ENCODE measurements at places on chromosomes 3 and 15.

GRCh38 chr15:87492321-87492720 lies 764.2 kb downstream of the NTRK3 start:
- no peak for DNase-seq

GRCh38 chr3:123392368-123392767 lies 56.5 kb downstream of the ADCY5 start:
- DNase-seq = no peak

GRCh38 chr15:89486726-89487050 lies 9.7 kb downstream of the RHCG start:
- DNase-seq = no peak

GRCh38 chr3:11132861-11133260 lies 21.4 kb upstream of the HRH1 start:
- no peak for DNase-seq

DNA sequence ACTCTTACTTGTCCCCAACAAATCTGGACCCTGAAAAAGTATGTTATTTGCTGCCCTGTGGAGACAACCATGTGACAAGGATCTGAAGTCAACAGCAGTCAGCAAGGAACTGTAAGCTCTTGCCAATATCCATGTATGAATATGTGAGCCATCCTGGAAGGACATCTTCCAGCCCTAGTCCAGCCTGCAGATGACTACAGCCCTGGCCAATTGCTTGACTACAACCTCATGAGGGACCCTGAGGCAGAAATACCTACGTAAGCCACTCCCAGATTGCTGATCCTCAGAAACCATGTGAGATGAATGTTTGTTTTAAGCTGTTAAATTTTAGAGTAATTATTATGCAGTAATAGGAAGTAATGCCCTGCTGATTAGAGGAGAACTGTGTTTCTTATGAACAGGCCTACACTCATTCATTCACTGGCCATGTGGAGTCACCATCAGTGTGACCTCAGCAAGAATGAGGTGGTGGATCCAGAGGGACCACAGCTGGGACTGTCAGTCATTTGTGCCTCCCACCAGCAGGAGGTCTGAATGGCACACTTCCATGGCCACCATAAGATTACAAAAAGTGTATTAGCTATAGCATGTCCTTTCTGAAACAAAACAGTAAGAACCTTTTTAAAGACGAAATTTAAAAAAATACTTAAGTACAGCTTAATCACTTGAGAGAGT lies 92.6 kb downstream of the TFDP2 start:
- no peak for DNase-seq

DNA sequence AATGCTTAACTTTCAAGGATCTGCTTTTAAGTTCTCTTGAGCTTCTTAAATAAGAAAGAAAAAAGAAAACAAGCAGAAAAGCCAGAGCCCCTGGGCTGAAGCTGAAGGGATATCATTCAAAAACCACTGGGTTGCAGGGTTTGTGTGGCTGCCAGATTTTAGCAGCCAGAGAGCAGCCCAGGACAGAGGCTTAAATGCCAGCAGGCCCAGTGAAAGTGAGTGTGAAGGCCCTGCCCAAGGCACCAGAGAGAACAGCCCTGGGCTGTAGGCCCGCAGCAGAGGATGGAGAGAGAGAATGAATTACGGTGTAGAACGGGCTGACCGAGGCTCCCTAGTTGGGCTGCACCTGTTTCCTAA lies 106.3 kb upstream of the BOC start:
- no peak for DNase-seq

DNA sequence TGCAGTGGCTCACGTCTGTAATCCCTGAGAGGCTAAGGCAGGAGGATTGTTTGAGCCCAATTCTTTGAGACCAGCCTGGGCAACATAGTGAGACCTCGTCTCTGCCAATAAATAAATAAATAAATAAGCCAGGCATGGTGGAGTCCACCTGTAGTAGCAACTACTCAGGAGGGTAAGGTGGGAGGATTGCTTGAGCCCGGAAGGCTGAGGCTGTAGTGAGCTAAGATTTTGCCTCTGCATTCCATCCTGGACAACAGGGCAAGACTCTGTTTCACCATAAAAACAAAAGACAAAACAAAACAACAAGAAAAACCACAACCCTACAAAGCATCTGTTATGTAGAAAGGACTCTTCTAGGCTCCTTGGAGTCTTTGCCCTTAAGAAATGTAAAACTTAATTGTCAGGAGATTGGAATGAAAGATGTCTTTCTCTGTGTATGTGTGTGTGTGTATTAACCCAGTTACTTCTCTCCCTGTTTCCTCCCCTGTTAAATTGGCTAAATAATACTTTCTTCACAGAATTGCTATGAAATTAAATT lies 9.5 kb downstream of the NECTIN3 start:
- peak; percentile 70 for DNase-seq

DNA sequence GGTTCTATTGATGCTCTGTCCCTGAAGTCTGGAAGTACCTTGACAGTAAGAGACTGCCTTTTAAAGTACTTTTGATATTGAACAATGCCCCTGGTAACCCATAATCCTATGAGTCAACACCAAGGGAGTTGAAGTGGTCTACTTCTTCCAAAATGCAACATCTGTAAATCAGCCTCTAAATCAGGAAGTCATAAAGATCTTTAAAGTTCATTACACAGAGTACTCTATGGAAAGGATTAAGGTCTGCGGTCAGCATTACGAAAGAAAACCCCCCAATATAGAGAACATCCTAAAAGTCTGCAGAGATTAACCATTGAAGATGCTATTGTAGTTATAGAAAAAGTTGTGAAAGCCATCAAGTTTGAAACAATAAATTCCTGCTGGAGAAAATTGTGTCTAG lies 52.7 kb upstream of the CMC1 start:
- no peak for DNase-seq

DNA sequence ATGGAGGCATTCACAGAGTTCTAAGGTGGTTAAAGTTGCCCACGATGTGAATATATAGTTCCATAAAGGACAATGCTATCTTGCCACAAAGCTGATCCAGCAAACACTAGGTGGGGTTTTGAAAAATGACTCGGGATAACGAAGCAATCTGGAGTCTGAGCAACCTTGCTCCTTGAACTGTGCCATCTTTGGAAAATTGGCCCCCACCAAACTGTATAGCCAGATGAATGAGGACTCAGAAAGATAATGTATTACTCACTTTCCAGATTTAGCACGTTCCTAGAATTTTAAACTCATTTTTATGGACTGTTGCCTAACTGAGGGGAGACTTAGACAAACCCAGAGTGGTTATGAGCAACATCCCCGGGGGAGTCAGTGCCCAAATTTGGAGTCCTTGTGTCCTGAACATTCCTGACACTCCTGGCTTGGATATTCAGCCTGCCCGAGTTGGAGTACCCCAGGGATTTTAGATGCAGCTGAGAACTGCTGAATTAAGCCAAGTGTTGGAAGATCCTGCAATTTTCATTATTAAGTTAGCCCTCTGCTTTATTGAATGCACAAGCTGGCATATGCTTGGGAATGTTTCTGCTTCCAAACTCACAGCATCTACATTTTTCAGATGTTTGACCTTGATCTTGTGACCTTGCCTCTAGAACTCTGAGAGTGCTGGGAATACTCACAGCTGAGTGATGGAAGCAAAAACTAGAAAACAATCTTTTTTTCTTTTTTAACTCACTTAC lies 8.8 kb upstream of the MAGI1 start:
- peak; percentile 76 for DNase-seq

GRCh38 chr15:94523873-94524272 lies 292.5 kb downstream of the MCTP2 start:
- DNase-seq = no peak

GRCh38 chr15:26628879-26629529 lies 143.9 kb downstream of the GABRB3 start:
- peak; percentile 48 for DNase-seq

DNA sequence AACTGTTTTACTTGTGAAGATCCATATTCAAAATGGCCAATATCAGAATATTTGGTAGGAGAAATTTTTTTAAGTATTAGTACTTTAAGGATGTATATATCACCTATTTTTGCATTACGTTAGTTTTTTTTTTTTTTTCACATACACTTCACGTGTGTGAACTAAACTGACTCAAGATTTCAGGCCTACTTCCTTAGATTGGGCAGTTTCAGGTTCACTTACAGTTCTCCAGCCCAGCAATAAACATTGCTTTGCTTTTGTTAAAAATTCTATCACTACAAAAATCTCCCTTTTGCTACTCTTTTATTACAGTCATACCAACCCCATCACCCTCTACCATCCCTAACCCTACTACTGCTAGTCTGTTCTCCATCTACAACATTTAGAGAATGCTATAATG lies 183.6 kb downstream of the KCNH8 start:
- no peak for DNase-seq

- no peak for DNase-seq
These were observed 141.8 kb upstream of the ATP11B start for GRCh38 chr3:182651461-182651860.

- no peak for DNase-seq
These were observed 6.3 kb downstream of the HTR3D start for GRCh38 chr3:184037816-184038215.

DNA sequence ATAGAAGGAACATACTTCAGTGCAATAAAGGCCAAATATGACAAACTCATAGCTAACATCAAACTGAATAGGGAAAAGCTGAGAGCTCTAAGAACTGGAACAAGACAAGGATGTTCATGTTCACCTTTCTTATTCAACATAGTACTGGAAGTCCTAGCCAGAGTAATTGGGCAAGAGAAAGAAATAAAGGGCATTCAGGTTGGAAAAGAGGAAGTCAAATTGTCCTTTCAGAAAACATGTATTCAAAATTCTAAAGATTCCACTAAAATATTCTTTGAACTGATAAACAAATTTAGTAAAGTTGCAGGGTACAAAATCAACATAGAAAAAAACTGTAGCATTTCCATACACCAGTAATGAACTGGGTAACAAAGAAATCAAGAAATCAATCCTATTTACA lies 12.2 kb upstream of the ZNF197 start:
- DNase-seq = no peak

DNA sequence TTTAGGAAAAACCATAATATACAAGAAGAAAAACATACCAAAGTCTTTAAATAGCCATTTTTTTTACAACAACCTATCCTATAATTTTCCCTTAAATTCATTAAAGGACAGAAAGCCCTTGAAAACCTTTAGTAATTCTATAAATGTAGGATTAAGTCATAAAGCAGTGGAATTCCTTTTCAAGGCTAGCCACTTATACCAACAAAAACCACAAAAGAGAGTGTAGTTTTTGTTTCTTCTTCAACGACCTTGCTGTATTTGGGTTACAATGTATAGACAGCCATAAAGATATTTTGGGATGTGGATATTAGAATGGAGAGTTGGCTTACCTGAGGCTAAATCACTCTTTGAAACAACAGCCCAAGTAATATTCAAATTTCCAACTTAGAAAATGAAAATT lies 296.6 kb upstream of the CDIN1 start:
- no peak for DNase-seq

GRCh38 chr3:50611464-50612233 lies at the start of gene CISH:
CISH (minus strand) TSS chr3:50611774; CDS start chr3:50611650, 124 bp downstream.
- peak; percentile 94 for DNase-seq

- DNase-seq = peak; percentile 89
These were observed 45.5 kb downstream of the NBEAL2 start for GRCh38 chr3:47024932-47025331.

- DNase-seq = peak; percentile 63
These were observed 48.5 kb upstream of the SH3GL3 start for GRCh38 chr15:83398626-83399025.

GRCh38 chr15:50353251-50353974 lies 1.6 kb downstream of the GABPB1 start:
- peak; percentile 97 for DNase-seq

DNA sequence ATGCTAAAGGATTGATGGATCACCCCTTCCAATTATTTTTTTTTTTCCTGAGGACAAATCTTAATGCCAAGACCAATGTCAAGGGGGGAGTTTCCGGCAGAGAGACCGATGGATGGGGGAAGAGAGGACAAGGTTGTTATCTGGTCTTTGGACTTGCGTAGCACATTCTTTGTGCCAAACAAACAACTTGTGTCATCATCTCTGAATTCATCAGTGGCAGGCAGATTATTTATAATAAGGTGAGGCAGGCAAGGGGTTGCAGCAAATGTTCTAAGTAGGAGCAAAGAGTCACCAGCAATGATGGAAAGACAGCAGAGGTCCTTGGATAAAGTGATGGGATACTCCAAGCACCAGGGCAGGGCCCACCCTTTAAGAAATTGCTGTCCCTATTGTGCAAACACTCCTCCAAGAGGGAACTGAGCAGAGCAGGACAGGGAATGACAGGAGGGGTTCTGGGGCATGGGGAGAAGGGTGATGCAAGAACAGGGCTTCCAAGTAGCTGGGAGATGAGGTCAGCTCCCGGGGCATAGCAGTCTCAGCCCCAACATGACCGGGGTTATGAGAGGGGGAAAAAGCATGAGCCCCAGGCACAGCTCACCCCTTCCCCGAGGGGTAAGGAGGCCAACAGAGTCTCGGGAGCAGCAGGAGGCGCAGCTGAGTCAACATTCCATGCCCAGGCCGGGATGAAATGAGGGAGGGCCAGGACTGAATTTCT lies 57.4 kb downstream of the ANXA2 start:
- DNase-seq = peak; percentile 79

DNA sequence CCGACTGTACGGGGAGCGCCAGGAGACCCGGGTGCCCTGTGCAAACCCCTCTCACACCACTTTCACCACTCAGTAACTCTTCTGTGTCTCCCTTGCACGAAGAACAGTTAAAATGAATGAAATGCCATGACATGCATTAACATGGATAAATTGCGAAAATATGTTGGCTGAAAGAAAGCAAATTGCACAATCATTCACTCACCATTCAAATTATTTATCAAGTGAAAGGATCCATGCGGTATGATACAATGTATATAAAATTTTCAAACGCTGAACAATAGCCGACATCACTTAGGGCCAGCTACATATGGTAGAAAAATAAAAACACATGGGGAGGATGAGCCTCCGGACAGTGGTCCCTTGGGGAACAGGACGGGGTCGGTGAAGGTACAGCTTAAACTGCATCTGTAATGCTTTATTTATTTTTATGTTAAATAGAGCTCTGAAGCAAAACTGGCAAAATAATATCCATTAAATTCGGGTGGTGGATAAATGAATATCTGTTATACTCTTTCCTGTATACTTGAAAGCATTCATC lies 45.9 kb downstream of the SLC12A8 start:
- peak; percentile 25 for DNase-seq

DNA sequence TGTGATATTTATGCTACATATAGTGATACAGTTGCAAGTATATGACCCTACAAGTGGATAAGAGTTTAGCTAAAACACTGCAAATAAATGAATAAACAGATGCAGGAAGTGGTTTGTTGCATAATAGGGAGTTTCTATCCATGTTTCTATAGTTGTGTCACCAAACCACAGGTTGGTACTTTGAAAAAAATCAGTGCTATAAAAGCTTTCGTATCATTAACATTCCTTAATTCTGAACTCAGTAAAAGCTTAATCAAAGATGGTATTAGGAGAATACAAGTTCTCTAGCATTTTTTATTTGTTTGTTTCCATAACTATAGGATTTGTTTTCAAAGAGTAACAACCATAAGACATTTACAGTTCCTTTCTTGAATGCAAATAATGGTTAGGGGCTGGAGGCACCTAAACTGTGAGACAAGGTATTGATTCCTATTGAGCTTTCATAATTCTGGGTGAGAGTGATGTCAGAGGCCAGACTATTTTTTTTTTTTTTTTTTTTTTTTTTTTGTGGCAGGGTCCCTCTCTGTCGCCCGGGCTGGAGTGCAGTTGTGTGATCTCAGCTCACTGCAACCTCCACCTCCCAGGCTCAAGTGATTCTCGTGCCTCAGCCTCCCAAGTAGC lies 29.6 kb downstream of the CPOX start:
- DNase-seq = peak; percentile 84
